ENCODE measurements at places on chromosomes 2 and 18. TPM values are rescaled to one million over a fixed set of nuclear protein-coding genes. Genes with fewer than 3 reads are reported as not detected.

Gene RGPD8
- 32.4 TPM for total RNA-seq

Gene C2orf78
- total RNA-seq = not detected

Gene SH2D6
- 2.2 TPM for total RNA-seq

Gene EVX2
- not detected for total RNA-seq

DNA sequence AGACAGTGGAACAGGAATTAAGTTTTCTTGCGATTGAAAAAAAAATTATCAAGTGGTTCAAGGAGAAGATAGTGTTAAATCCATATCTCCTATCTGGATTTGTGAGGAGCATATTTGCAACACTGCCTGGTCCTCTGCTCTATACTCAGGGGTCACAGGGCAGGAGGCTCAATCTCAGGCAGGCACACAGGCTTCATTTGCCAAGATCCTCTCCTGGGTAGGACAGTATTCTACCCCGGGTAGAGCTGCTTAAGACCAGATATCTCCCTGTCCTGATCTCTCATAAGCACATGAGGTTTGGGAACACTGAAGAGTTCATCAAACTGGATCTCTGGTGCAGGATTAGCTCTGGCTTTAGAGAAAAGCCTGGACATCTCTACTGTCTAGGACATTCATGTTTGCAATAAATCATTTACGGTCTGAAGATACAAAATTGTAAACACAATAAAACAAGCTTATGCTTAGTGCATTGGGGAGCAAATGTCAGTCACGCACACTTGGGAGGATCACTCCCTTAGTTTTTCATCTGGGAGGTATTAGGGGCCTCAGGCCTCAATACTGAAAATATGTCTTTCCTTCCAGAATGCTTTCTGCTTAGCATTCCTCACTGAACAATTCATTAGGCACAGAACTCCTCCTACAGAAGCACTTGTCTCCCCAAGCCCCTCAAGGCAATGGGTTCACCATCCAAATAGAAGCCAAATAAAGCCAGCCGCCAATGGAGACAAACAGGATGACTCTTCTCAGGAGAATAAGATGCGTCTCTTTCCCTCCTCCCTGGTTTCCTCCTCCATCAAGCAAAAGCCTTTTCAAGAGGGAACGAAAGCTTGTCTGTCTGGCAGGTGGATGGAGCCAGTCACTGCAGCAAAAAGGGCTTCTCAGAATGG, 34.1 kb upstream of the LCLAT1 start:
- no peak overlapping the region for H3K27ac ChIP-seq
- H3K27me3 ChIP-seq = no peaks in the 10 kb centered on the region
- peaks cover 31% of the 10 kb centered on the region for H3K4me1 ChIP-seq
- DNase-seq = no peak
- no peaks in the 10 kb centered on the region for H3K36me3 ChIP-seq

GRCh38 chr2:166388481-166389070, 12.8 kb upstream of the SCN9A start:
- H3K4me3 ChIP-seq = no peak overlapping the region
- no peaks in the 10 kb centered on the region for H3K27me3 ChIP-seq

DNA sequence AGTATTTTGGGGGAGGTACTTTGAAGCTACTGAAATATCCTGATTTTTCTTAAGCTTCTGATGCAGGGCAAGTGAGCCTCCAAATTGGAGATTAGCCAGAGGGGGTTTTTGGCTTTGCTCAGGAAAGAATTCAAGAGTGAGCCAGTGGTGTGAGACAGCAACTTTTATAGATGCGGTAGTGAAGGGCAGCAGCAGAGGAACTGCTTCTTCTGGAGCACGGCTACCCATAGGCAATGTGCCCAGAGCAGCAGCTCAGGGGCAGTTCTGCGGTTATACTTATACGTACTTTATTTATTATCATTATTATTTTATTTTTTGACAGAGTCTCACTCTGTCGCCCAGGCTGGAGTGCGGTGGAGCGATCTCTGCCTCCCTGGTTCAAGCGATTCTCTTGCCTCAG, 19.8 kb upstream of the NT5DC4 start:
- peaks cover 37% of the 10 kb centered on the region for H3K4me1 ChIP-seq
- no peak overlapping the region for H3K27ac ChIP-seq
- peaks cover 6% of the 10 kb centered on the region for H3K27me3 ChIP-seq
- no peak for DNase-seq

GRCh38 chr2:159797543-159798375, at the start of gene CD302:
Gene CD302, minus strand, starts transcription at chr2:159798208. Its CDS starts 10 bp downstream, at chr2:159798198.
- peaks cover 24% of the 10 kb centered on the region for H3K4me1 ChIP-seq
- H3K4me3 ChIP-seq = peak within 1 kb of the TSS; percentile 81
- no peaks in the 10 kb centered on the region for H3K36me3 ChIP-seq
- H3K27ac ChIP-seq = peak within 1 kb of the TSS; percentile 87
- DNase-seq = peak; percentile 66
- peaks cover 14% of the 10 kb centered on the region for H3K27me3 ChIP-seq

DNA sequence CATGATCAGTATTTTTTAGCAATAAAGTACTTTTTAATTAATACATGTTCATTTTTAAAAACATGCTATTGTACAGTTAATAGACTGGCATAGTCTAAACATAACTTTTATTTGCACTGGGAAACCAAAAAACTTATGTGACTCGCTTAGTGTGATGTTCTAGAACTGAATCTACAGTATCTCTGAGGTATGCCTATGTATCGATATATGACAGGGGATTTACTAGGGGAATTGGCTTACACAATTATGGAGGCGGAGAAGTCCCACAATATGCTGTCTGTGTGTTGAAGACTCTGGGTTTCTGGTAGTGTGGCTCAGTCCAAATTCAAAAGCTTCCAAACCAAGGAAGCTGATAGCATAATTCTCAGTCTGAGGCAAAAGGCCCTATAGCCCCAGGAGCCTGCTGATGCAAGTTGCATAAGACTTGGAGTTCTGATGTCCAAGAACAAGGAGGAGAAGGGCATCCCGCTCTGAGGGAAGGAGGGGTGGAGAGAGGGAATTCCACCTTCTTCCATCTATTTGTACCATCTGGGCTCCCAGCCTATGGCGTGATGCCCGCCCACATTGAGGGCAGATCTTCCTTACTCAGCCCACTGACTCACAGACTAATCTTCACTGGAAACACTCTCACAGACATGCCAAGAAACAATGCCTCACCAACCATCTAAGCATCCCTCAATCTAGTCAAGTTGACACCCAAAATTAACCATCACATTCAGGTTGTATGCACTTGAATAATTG, 27.5 kb downstream of the ZNF638 start:
- H3K4me3 ChIP-seq = no peak overlapping the region
- H3K4me1 ChIP-seq = peaks cover 26% of the 10 kb centered on the region
- H3K27ac ChIP-seq = peak overlapping the region; percentile 60
- no peak for DNase-seq

- H3K27me3 ChIP-seq = no peaks in the 10 kb centered on the region
- DNase-seq = no peak
- H3K4me1 ChIP-seq = peaks cover 17% of the 10 kb centered on the region
- no peak overlapping the region for H3K27ac ChIP-seq
- peaks cover 36% of the 10 kb centered on the region for H3K36me3 ChIP-seq
These were observed 142.4 kb downstream of the THADA start for GRCh38 chr2:43453179-43454170.

Measured in naive thymus-derived CD8-positive, alpha-beta T cell (primary cell).